Omental fat pad (tissue), 4 donors: ENCODE measurements at places on chromosomes 12 and 14. TPM values are rescaled to one million over a fixed set of nuclear protein-coding genes. Genes with fewer than 3 reads are reported as not detected.
A peak's percentile ranks its signal among the peaks of the same experiment; 100 is the strongest.

GRCh38 chr12:89451841-89452251 is 72.8 kb downstream of the GALNT4 start:
- no peak for DNase-seq

GRCh38 chr14:66330228-66330627 is 155.9 kb upstream of the CCDC196 start:
- no peak for DNase-seq

- no peak for DNase-seq
Measured at GRCh38 chr12:132435486-132436187, 54.3 kb upstream of the FBRSL1 start.

DNA sequence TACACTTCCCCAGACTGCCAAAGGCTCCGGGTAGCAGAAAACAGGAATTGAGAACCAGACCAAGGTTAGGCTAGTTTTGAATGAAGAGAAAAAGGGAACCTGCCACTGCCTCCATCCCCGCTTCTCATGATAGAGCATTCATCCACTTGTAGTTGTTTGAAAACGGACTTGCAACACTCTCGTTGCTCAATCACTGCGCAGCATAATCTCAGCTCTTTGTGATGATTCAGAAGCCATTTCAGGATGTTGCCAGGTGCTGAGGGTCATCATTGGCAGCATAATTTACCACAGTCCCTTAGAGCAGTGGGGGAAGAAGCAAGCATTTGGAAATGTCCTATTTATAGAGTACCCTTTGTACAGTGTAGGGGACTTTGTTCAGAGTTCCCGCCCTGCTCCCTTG is 25.6 kb downstream of the KCNK13 start:
- peak; percentile 28 for DNase-seq

The TPPP2 gene
- total RNA-seq = not detected

DNA sequence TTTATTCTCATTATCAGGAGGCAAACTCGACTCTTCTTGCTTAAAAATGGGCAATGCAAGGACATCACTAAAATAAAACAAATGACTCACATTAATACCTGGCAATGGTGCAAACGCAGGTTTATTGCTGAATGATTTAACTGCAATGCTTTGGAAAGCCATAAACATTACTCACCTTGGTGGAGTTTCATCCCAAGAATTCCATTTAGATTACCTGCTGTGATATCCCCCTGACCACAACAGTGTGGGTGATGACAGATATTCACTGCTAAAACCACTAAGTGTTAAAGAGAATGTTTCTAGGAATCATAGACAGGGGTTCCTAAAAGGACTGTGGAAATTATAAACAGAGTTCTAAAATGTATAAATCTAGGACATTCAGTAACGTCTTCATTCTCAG is 35.3 kb upstream of the CSRNP2 start:
- no peak for DNase-seq

The RBP5 gene
- 1.0 TPM for total RNA-seq

The TMEM253 gene
- total RNA-seq = not detected

- DNase-seq = peak; percentile 79
Measured at GRCh38 chr14:45253070-45253753, at the start of gene MIS18BP1. MIS18BP1 (minus strand) TSS chr14:45253202; CDS start chr14:45247286, 5,916 bp downstream.

- no peak for DNase-seq
Measured at GRCh38 chr14:46819117-46819516, 167.5 kb upstream of the RPL10L start.

DNA sequence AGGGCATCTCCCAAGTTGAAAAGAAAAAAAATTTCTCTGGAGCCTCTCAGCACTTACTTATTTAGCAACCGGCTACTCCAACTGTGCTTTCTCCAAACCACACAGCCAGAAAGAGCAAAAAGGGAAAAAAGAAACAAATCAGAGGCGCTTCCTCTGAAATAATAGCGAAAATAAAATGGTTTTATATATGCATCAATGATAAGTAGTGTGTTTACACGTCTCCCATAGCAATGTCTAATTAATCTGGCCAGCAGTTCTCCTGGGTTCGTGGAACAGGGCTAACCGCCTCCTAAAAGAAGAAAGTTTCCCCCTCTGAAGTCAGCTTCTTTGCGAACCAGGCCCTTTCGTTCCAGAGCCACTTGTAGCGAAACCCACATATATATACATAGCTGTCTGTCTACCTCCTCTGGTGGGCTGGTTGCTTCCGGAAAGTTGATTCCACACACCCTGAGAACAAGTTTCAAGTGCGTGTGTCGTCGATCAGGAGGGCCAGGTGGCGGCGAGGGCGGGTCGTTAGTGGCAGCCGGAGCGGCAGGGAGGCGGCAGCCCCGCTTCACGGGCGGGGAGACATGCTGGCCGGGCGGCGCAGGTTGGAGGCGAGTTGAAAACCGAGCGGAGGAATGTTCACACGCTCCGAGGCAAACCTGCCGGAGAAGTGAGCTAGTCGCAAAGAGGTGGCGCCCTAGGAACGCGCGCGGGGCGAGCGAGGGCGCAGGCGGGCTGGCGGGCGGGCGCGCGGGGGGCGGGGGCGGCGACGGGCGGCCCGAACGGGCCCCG is 2.7 kb downstream of the PTHLH start:
- DNase-seq = no peak

GRCh38 chr12:114770323-114770722 is 86.3 kb upstream of the TBX3 start:
- no peak for DNase-seq

- DNase-seq = no peak
Measured at GRCh38 chr12:40001406-40001805, 104.5 kb downstream of the SLC2A13 start.

The ATL1 gene
- total RNA-seq = 6.1 TPM
